T-helper 17 cell (primary cell): ENCODE measurements at places on chromosomes 7 and 10. TPM values are rescaled to one million over a fixed set of nuclear protein-coding genes. Genes with fewer than 3 reads are reported as not detected.

FXYD4 gene
- not detected for total RNA-seq

GIMAP4 gene
- total RNA-seq, result 113 TPM

TAS2R3 gene
- 0.42 TPM for total RNA-seq

ABCB4 gene
- total RNA-seq, result 0.87 TPM

STRA8 gene
- not detected for total RNA-seq

CHN2 gene
- total RNA-seq, result 4.0 TPM

SPDYE6 gene
- total RNA-seq, result not detected
